ENCODE measurements at places on chromosomes 13 and 19.
A peak's percentile ranks its signal among the peaks of the same experiment; 100 is the strongest.

GRCh38 chr19:2271234-2272103 lies 10.5 kb downstream of the PEAK3 start:
- no peak for DNase-seq

GRCh38 chr13:101706651-101707050 lies 254.2 kb downstream of the ITGBL1 start:
- DNase-seq: no peak

DNA sequence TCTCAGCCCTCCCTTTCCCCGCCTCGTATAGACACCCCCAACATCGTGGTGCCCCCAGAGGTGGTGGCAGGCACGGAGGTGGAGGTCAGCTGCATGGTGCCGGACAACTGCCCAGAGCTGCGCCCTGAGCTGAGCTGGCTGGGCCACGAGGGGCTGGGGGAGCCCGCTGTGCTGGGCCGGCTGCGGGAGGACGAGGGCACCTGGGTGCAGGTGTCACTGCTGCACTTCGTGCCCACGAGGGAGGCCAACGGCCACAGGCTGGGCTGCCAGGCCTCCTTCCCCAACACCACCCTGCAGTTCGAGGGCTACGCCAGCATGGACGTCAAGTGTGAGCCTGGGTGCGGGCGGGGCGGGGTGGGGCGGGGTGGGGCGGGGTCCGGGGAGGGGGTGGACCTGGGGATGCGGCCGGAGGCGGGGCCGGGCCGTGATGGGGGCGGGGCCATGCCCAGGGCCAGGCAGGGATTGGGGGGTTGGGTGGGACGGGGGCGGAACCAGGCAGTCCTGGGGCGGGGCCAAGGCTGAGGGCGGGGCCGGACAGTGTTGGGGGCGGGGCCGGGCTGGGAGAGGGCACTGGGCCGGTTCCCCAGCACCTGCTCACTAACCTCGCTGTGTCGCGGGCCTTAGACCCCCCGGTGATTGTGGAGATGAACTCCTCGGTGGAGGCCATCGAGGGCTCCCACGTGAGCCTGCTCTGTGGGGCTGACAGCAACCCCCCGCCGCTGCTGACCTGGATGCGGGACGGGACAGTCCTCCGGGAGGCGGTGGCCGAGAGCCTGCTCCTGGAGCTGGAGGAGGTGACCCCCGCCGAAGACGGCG lies 7.8 kb downstream of the MAG start:
- DNase-seq: no peak

GRCh38 chr19:18473003-18473705 lies 35.2 kb upstream of the ISYNA1 start:
- DNase-seq: no peak

GRCh38 chr13:98584668-98585397 lies 7.9 kb upstream of the STK24 start:
- no peak for DNase-seq

DNA sequence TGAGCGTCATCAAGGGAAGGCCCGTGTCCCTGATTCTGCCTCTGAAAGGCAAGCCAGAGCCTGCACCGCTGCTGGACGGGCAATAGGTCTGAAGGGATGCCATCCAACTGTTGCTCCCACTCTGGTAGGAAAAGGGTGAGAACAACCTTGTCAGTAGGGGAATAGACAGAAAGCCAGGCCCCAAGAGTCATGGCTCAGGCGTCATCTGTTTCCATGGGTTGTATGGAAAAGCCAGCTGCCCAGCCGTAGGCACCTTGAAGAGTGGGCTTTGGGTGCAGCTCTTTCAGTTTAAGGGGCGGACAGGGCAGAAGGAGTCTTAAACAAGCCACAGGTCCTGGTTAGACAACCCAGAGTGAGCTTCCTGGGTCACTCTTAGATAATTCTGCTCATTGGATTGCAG lies 66.5 kb downstream of the RNF6 start:
- no peak for DNase-seq

- DNase-seq: no peak
These were observed 185.3 kb upstream of the MIR17HG start for GRCh38 chr13:91162180-91162579.

DNA sequence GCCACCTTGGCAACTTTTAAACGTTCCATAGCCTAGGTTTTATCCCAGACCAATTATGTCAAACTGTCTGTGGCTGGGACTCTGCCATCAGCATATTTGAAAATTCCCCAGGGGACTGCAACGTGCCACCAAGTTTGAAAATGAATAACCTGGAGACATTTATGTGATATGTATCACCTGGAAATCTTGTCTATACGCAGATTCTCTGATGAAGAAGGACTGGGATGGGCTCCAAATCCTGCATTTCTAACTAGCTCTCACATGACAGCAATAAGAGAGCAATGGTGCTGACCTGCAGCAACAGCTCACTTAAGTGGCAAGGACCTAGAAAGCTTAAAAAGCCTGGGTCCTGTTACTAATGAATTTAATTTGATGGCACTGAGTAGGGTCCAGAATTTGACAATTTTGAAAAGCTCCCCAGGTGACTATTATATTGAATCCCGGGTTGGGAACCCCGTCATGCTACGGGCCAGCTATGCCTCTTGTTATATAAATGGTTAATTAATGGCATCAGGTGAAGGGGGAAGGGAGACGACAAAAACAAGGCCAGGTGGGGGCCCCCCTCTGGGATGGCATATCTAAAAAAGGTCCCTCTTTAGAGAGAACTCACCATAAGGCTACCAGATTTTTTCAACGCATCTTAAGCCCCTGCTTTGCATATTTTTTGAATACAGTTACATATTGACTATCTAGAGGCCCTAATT lies 213.7 kb downstream of the ZIC5 start:
- DNase-seq: no peak

DNA sequence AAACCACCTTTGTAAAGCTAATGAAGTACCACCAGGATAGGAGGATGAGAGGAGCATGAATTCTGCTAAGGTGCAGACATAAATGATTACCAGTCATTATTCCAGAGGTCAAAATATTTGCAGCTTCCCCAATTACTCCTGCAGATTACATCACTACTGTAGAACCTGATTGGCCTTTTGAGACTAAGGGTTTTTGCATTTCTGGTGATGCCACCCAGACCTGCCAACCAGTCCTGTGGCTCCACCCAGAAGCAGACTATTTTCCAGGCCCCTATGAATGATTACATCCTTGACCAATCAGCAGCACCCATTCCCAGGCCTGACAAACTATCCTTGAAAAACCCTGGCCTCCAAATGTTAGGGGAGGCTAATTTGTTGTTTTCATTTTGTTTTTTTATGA lies 11.2 kb upstream of the KCNC3 start:
- DNase-seq: no peak

DNA sequence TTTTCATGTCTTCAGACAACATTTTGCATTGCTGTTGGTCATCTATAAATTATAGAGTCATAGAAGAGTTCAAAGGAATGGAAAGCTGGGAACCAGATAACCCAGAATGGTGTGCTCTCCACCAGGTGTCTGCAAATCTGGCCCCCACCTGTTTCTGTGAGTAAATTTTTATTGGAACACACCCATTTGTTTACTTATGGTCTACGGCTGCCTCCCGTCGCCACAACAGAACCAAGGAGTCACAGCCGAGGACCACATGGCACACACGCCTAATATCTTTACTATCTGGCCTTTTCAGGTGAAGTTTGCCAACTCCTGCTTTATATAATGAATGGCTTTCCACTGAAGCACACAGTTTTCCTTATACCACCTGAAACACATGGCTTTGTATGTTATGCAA lies 58.2 kb downstream of the EFNB2 start:
- no peak for DNase-seq

DNA sequence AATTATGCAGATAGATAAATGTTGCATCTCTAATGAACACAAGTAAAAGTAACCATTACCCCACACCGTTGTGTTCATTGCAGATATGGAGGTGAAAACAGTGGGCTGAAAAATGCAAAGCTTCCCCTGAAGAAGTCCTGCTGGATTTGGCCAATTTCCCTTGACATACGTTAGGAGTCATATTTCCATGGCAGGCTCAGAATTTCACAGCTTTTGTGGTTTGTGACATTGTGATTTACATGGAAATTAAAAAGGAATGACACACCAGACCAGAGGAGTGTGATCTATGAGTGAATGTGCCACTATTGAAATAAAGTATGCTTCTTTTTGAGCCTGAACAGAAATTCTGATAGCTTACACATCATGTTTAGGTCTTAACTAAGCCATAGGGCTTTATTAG lies 221.1 kb upstream of the TMTC4 start:
- no peak for DNase-seq

GRCh38 chr19:46355234-46356148 lies 8.6 kb downstream of the PPP5C start:
- no peak for DNase-seq

DNA sequence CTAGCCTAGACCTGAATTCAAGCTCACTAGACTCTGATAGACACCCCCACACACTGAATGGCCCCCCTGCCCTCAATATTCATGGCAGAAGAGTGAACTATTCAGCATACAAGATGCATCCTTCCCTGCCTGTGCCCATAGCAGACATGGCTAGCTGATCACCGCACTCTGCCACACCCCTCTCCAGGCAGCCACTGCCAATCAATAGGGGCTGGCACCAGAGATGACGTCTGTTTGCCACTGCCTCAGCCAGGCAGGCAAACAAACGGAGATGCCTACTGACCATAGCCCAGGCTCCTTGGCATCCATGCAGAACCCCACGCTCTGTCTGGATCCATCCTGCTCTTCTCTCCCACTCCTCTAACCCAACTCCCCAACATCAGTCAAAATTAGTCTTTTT lies 13.8 kb upstream of the NPAS1 start:
- DNase-seq: no peak

GRCh38 chr13:42474954-42475353 lies 99.0 kb upstream of the TNFSF11 start:
- no peak for DNase-seq

GRCh38 chr13:71218960-71219359 lies 648.0 kb downstream of the DACH1 start:
- DNase-seq: no peak

GRCh38 chr19:3324405-3324856 lies 42.0 kb upstream of the NFIC start:
- peak; percentile 10 for DNase-seq

DNA sequence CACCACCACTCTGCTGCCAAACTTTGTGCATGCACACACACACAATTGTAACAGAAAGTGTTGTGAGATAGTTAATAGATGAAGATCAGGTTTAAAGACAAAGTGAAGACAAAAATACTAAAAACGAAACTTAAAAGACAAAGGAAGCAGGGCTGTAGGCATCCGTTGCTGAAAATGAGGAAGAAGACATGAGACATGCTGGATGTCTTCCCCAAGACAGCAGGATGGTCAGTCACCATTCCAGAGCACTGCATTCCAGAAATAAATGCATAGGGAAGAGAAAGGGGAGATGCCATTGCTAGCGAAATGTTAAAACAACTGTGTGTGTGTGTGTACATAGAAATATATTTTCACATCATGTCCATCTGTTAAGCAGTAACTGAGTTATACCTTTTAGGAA lies 520.1 kb downstream of the SUCLA2 start:
- no peak for DNase-seq

Measured in NCI-H187 (cell line).